IPS DF 6.9 (cell line): ENCODE measurements at places on chromosomes 11 and 22.

GRCh38 chr11:80388130-80388529, 947.3 kb upstream of the TENM4 start:
- DNase-seq: no peak

- DNase-seq: no peak
Measured at GRCh38 chr22:44143105-44143474, 37.6 kb upstream of the PARVG start.

GRCh38 chr22:43849731-43850130, 12.6 kb downstream of the SULT4A1 start:
- DNase-seq: no peak

DNA sequence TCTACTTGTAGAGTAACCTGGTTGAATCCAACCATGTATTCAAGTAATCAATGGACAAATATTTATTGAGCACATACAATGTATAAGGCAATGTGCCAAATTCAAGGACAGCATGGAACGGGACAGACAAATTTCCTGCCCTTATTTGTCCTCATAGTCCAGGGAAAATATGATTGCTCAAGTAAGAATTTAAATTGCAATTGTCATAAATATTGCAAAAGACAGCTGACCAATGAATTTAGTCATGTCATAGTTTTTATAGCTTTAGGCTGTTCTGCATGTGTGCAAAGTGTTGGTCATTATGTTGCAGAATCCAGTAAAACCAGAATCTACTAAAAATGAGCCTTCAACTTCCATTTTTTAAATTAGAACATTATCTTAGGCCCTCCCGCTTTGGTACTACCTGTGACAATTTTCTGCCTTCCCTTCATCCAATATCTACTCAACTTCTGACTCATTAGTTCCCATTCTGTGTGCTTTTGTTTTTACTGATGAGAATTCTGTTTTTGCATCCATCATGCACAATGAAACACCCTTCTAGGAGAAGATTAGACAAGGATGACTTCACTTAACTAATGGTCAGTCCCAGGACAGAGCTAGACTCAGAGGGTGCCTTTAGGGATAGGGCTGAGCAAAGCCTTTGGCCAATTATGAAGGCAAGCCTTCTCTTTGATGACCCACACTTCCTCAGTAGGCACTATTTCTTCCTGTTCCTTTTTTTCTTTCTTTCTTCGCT, 45.8 kb upstream of the FIBIN start:
- DNase-seq: no peak

DNA sequence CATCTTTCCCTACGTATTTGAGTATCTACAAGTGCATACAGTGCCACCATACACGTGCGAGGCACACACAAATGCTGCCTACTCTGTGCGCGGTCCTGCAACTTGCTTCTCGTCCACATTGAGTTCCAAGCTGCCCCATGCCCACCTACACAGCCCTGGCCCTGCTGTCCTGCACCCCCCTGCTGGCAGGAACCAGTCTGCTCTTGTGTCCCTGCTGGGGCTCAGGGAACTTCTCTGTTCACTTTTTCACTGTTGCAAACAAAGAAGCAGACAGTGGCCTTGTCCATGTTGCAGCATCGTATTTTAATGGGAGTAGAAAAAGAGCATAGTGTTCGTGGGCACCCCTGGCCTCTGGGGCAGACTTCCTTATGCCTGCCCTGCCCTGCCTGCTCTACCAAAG, 14.0 kb downstream of the CPT1A start:
- DNase-seq: no peak

GRCh38 chr11:19519912-19520641, 192.6 kb upstream of the NAV2 start:
- DNase-seq: no peak

DNA sequence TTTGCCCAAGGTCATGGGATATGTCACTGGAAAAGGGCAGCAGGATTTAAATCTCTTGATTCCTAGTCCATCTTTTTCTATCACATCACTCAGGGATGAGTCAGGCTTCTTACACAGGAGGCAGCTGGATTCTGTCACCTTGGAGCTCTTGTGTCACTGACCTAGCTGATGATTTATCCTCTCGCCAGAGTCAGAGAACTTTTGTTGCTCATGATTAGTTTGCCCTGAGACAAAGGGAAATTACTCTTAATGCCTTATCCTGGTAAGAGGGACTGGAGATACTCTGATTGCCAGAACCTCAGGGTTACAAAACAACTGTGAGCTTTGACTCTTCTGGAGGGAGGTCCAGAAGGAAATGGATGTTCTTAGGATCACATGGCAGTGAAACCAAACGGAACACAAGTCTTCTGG, 10.1 kb downstream of the COA4 start:
- DNase-seq: no peak

DNA sequence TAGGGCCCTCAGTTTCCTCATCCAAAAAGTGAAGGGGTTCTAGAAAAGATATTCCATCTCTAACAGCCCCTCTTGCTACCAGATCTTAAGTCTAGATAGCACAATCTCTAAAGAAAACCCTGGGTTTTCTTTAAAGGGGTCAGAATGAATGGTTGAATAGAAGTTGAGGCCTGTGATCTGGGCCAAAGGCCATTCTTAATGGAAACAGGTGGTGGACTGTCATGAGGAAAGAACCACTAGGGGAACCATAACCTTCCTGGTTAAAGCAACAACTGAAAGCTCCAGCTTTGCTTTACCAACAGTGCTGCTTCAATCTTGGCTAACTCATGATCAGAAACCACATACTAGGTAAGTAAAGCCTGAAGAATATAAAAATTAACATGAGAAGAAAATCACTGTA, 1.8 kb downstream of the CELF1 start:
- no peak for DNase-seq

GRCh38 chr11:61539006-61539405, 30.5 kb downstream of the LRRC10B start:
- DNase-seq: no peak

DNA sequence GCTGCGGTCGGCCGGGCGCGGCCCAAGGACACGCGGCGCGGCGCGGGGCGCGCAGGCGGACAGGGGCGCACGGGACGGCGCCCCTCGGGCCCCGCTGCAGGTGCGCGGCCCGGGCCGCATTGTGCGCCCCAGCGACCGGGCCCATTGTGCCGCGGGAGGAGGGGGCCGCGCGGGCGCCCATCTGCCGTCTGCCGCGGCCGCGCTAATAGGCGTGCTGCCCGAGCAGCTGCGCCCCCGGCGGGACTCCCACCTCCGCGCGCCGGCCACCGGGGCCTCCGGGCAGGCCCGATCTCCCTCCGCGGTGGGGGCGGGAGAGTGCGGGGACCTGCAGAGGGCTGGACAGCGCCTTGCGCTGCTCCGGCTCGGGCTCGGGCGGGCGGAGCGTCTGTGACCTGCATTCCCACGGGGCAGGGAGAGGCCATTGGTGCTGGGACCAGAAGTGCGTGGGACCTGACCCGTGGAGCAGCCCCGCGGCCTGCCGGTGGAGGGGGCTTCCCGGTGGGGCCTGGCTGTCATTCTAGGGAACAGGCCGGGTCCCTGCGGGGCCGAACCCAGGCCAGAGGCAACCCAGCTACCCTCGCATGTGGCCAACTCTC, 933 bp downstream of the BRSK2 start:
- DNase-seq: no peak

- DNase-seq: no peak
Measured at GRCh38 chr11:47391711-47392432, 13.5 kb upstream of the SPI1 start.

DNA sequence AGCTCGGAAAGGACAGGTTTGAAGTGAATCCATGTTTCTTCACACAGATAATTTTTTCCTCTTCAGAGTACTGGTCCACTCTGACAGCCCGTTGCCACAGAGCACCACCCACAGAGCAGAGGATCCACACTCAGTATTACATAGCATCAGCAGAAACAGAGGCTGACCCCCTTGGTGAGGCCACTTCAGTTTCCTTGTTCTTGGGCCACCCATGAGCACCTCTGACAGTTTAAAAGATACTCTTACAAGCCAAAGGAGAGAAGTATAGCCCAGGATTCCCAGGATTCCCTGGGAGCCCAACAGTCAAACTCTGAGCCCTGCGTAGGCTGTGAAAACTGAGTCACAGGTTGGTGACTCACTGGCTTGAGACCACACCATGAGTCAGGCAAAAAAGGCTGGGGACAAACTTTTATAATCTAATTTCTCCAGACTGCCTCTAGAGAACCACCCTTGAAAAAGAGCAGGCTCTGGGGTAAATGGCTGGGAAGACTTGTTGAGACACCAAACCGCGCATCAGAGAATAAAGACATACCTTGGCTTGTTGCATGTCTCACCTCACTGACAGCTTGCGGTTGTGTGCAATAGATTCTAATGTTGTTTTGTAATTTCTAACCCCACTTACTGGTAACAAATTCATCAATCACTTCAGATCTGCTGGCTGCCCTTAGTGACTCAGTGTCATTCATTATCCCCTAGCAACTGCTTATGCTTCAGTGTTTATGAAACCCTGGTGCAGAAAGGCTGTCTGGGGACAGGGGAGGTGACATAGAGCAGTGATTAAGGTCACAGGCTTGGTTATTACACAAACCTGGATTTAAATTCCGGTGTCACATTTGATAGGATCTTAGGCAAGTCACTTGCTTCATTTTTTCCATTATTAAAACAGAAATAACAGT, 56.9 kb upstream of the PRSS23 start:
- DNase-seq: no peak

DNA sequence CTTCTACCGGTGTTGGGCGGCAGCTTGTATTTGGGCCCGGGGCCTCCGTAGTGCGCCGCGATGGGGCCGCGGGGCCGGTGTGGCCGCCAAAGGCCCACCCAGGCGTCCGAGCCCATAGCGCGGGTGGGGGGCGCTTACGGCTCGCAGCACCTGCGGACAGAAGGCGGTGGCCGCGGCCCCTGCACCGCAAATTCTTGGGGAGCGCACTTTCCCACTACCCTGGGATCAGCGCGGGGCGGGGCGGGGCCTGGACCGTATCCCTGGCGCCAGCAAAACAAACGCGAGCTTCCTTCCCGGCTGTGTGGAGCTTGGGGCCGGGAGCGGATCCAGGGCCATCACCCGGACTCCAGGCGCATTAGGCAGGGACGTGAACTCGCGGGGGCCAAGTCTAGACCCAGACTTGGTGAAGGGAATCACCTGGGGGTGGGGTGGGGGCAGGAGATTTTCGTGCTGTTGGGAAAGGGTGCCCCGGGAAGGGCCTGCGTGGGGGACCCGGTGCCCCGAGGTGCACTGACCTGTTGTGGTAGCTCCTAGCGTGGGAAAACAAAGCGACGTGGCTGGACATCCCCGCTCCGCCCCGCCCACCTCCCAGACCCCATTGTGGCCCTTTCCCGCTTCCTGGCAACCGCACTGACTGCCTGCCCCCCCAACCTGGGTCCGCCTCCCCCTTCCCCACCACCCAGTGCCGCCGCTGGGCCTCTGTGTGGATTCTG, 2.3 kb upstream of the TYMP start:
- DNase-seq: no peak

DNA sequence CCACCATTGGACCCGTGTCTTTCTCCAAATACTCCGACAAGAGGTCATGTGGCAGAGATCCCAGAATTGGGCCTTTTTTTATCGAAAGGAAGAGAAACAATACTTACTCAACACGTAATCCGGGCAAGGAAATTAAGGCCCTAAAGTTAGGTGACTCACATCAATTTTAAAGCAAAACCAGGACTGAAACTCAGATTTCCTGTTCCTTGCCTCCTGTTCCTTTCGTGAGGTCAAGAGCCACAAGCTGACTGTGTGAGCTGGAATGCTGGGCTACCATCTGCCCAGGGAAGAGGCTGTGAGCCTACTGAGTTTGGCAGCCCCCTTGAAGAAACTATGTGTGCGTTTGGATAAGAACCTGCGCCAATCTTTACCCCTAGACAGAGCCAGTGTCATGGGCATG, 27.1 kb upstream of the MRGPRX2 start:
- DNase-seq: no peak

- no peak for DNase-seq
Measured at GRCh38 chr22:17479135-17479534, 84.2 kb upstream of the SLC25A18 start.

GRCh38 chr22:44941207-44941606, 68.6 kb downstream of the PHF21B start:
- no peak for DNase-seq

GRCh38 chr11:65355776-65356393, 1.3 kb downstream of the TIGD3 start:
- DNase-seq: no peak

GRCh38 chr11:130551388-130551787, 102.9 kb downstream of the ADAMTS15 start:
- no peak for DNase-seq
